ENCODE measurements at places on chromosomes 13 and 19.
A peak's percentile ranks its signal among the peaks of the same experiment; 100 is the strongest.

- peaks cover 42% of the 10 kb centered on the region for H3K4me1 ChIP-seq
- peak; percentile 100 for DNase-seq
- H3K27me3 ChIP-seq = no peaks in the 10 kb centered on the region
- peak overlapping the region; percentile 55 for H3K4me3 ChIP-seq
- H3K36me3 ChIP-seq = no peaks in the 10 kb centered on the region
These were observed 25.8 kb upstream of the NANOS3 start for GRCh38 chr19:13850910-13851733.

DNA sequence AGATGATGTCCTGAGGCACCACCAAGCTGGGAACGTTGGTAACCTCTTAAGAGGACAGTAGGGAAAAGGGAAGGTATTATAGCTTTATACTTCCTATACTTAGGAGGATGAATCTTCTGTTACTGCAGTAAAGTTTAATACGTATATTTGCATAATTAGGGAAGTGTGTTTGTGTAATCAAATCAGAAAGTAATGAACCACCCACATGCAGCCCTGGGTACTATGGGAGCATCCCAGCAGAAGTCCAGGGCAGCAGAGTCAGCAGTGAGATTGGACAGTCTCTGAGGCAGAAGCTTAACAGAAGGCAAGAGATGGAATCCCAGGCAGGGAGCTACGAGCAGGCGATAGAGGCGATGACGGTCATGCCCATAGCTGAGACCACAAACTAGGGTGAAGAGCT, 12.5 kb downstream of the SAFB start:
- H3K4me3 ChIP-seq = no peak overlapping the region
- no peak for DNase-seq
- H3K27me3 ChIP-seq = no peaks in the 10 kb centered on the region

- no peaks in the 10 kb centered on the region for H3K36me3 ChIP-seq
- no peak for DNase-seq
- H3K4me1 ChIP-seq = no peaks in the 10 kb centered on the region
- no peaks in the 10 kb centered on the region for H3K27me3 ChIP-seq
These were observed 157.4 kb downstream of the EFNB2 start for GRCh38 chr13:106377931-106378662.

GRCh38 chr19:41649827-41650226, 23.0 kb upstream of the CEACAM4 start:
- DNase-seq = no peak
- H3K4me3 ChIP-seq = no peak overlapping the region
- H3K4me1 ChIP-seq = no peaks in the 10 kb centered on the region
- no peaks in the 10 kb centered on the region for H3K36me3 ChIP-seq
- H3K27ac ChIP-seq = no peak overlapping the region

DNA sequence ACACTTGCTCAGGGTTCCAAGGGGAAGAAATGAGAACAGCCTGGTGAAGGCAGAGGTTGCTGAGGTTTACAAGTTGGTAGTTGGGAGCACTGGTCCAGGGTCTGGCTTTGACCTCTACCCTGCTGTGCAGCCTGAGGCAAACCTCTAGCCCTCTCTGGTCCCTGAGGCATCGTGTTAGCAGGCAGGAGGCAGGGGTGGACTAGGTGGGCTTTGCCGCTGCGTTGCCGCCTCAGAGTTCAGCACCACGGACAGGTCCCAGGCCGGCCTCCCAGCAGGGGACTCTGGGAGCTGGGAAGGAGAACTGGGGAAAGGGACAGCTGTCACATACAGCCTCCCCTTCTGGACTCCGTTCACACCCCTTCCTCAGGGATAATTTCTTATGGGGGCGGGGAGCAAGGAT, 3.1 kb downstream of the NCAN start:
- peak; percentile 82 for DNase-seq
- H3K27ac ChIP-seq = no peak overlapping the region

DNA sequence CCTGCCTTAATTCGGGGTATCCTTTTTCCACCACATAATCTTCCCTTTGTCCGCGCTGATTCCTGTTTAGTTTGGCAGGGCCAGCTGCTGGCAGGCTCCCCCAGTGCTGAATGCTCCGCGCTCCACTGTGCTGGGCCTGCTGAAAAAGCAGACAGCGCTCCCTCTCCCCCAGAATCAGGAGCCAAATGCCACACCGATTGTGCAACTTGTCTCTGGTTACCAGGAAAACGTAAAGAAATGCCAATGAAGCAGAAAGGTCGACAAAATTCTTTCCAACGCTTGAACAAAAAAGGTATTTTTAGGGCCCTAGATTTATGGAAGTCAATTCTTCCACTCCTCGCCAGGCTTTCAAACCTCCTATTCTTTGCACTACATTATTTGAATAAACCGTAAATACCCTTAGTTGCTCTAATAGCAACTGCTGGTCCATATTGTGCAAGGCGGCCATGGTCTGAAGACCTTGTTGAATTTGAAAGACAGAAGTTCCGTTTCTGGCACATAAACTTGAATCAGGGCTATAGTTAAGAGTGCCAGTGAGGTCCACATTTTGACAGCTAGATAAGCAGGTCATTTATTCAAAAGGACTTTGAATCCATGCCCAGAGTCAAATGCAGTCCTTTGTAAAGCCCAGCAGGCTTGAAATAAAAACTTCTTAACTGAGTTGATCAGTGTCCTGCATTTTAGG, 206.7 kb upstream of the RFC3 start:
- H3K27ac ChIP-seq = peak overlapping the region; percentile 93
- peaks cover 14% of the 10 kb centered on the region for H3K4me1 ChIP-seq
- peak; percentile 96 for DNase-seq

GRCh38 chr13:32264407-32264806, 50.8 kb downstream of the ZAR1L start:
- no peak for DNase-seq
- no peaks in the 10 kb centered on the region for H3K27me3 ChIP-seq
- no peaks in the 10 kb centered on the region for H3K36me3 ChIP-seq
- peaks cover 14% of the 10 kb centered on the region for H3K4me1 ChIP-seq
- no peak overlapping the region for H3K27ac ChIP-seq

DNA sequence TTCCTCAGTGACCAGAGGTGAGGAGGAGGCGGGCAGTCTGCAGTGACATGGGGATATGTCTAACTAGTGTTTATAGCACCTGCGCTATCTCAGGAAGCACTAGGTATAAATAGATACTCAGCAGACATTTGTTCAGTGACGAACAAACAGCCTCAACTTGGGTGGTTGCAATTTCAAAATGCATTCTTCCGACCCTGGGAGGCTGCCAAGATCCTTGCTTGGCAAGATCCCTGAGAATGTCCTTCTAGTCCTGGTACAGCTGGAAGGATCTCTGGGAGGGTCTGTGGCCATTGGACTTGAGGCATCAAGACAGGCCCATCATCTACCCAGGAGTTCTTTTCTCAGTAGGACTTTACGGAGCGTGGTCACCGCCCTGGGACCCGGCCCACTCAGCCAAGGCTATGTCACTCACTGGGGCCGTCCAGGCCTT, 299.5 kb downstream of the ZNF536 start:
- peak; percentile 53 for DNase-seq
- peaks cover 13% of the 10 kb centered on the region for H3K4me1 ChIP-seq
- H3K27ac ChIP-seq = no peak overlapping the region

- H3K4me3 ChIP-seq = no peak overlapping the region
- H3K4me1 ChIP-seq = peaks cover 9% of the 10 kb centered on the region
- H3K27me3 ChIP-seq = no peaks in the 10 kb centered on the region
- no peaks in the 10 kb centered on the region for H3K36me3 ChIP-seq
- peak; percentile 99 for DNase-seq
- H3K27ac ChIP-seq = peak overlapping the region; percentile 20
These were observed 2.6 kb upstream of the WIZ start for GRCh38 chr19:15452111-15453047.

GRCh38 chr13:44181931-44182330, 191.7 kb upstream of the SERP2 start:
- no peaks in the 10 kb centered on the region for H3K4me1 ChIP-seq
- H3K27me3 ChIP-seq = no peaks in the 10 kb centered on the region
- no peak for DNase-seq
- H3K27ac ChIP-seq = no peak overlapping the region

DNA sequence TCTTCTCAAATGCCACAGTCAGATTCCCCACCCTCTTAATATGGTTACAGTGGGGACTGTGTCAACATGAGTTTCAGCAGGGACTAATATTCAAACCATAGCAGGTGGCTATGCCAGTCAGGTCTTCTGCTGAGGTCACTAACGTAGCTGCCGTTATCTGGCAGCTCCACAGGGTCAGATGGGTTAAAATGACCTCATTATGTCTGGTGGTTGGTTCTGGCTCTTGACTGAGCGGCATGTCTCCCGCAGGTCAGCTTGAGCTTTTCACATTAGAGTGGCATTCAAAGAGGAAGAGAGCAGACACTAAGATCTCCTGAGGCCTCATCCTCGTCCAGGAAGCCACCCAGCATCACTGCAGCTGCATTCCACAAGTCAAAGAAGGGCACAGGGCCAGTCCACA, 21.4 kb upstream of the IPO5 start:
- H3K4me3 ChIP-seq = no peak overlapping the region
- peaks cover 16% of the 10 kb centered on the region for H3K4me1 ChIP-seq
- H3K27me3 ChIP-seq = no peaks in the 10 kb centered on the region
- DNase-seq = peak; percentile 75
- no peaks in the 10 kb centered on the region for H3K36me3 ChIP-seq

- no peak overlapping the region for H3K4me3 ChIP-seq
- H3K4me1 ChIP-seq = no peaks in the 10 kb centered on the region
- no peak for DNase-seq
- no peak overlapping the region for H3K27ac ChIP-seq
- no peaks in the 10 kb centered on the region for H3K36me3 ChIP-seq
These were observed 223.6 kb downstream of the RGCC start for GRCh38 chr13:41680900-41681299.
